ENCODE measurements at places on chromosomes 1 and 21.

GRCh38 chr1:200646515-200646914 is 23.2 kb downstream of the DDX59 start:
- no peak for DNase-seq

GRCh38 chr1:154490317-154490716 is 11.7 kb upstream of the TDRD10 start:
- no peak for DNase-seq

GRCh38 chr1:248631354-248632008 is 3.4 kb downstream of the OR2T11 start:
- no peak for DNase-seq

GRCh38 chr1:11691302-11691914 is at the start of gene DRAXIN:
DRAXIN (plus strand) TSS chr1:11691710; CDS start chr1:11706259, 14,549 bp downstream.
- no peak for DNase-seq

- DNase-seq, result no peak
Observed at GRCh38 chr1:37714689-37715088, 22.4 kb downstream of the CDCA8 start.

DNA sequence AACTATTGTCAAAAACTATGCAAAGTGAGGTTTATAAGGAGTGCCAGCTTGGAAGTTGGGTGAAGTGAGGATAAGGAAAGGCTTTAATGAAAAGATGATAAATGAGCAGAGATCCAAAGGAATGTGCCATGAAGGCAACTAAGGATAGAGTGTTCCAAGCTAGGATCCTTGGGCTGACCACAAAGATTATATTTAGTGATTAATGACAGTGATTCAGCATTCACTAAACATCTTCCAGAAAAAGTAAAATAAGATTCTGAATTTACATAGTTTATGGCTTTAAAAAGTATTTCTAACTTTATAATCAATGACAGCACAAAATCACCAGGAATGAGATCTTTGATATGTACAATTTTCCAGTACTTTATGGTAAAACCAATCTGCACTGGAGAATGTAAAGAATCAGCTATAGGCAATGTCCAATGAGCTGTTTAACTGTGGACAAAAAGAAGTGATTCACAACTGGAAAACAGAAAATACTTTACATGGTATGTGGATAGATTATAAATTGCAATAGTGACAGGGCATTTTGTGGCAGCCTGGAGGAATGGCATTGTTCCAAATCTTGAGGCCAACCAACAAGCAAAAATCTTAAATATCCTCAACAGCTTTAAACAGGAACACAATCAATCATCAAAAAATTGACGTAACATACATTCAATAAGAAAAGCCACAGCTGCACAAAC is 91.2 kb upstream of the KCTD3 start:
- no peak for DNase-seq

- no peak for DNase-seq
Observed at GRCh38 chr1:115189814-115190539, 100.7 kb upstream of the TSPAN2 start.

GRCh38 chr1:231808116-231808515 is 181.5 kb downstream of the DISC1 start:
- no peak for DNase-seq

DNA sequence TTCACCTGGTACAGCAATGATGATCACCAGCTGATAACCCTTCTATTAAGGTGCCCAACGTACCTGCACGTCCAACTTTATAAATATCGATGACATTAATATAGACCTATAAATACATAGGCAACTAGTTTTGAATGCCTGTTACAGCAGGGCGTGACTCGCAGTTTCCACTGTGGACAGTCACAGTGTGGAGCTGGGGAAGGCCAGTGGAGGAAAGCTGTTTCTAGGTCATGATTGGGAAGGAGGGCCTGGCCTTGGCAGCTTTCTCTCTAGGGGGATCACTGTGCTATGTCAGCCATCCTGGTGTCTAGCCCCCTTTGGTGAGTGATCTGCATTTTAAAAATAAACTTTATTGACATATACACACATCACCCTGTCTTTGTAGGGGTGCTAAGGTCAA is 4.4 kb upstream of the PRDM15 start:
- no peak for DNase-seq

- no peak for DNase-seq
Observed at GRCh38 chr1:160629286-160630210, 17.3 kb downstream of the SLAMF1 start.

GRCh38 chr21:38538353-38538752 is 40.1 kb upstream of the ERG start:
- DNase-seq, result no peak
